ENCODE measurements at places on chromosomes 4 and X.

GRCh38 chr4:107017443-107018343 is 18.4 kb downstream of the DKK2 start:
- no peak for DNase-seq

- no peak for DNase-seq
These were observed 2.1 kb downstream of the GAB3 start for GRCh38 chrX:154748712-154749339.

GRCh38 chrX:79415056-79415455 is 47.9 kb upstream of the ITM2A start:
- DNase-seq, result no peak

DNA sequence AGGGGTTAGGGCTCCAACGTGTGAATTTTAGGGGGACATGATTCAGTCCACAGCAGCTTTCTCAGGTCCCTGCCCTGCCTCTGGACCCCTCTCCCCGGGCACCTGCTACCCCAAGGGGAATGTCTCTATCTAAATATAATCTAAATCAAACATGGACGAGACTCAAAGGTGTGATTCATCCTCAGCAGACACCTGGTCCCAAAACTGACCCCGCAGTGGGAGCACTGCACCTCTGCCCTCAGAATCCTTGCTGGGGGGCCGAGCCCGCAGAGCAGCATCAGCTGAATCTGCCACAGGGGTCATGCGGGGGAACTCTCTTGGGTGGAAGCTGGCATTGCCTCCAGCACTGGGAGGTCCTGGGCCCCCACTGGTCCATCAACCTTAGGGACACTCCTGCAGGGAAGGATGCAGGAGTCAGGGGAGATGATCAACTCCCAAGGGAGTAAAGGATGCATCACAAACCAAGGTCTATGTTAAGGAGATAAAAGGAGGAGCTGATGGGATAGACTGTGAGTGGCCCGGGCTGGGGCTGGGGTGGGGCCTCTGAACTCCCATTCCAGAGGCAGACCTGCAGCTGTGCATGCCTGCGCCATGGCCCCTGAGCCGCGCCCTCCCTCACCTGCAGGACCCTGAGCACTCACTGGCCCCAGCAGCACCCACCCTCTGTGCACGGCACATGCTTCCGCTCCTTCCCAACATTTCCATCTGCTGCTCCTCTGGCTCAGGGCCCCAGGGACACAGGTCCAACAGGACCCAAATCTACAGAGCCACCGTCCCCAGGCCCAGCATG is 54.0 kb downstream of the ADRA2C start:
- DNase-seq, result no peak

- no peak for DNase-seq
These were observed 29.5 kb upstream of the MSL3 start for GRCh38 chrX:11728556-11728955.

- no peak for DNase-seq
These were observed 221.2 kb downstream of the KLHL13 start for GRCh38 chrX:117895418-117895817.

- no peak for DNase-seq
These were observed 320.5 kb upstream of the EMCN start for GRCh38 chr4:100838286-100838685.

DNA sequence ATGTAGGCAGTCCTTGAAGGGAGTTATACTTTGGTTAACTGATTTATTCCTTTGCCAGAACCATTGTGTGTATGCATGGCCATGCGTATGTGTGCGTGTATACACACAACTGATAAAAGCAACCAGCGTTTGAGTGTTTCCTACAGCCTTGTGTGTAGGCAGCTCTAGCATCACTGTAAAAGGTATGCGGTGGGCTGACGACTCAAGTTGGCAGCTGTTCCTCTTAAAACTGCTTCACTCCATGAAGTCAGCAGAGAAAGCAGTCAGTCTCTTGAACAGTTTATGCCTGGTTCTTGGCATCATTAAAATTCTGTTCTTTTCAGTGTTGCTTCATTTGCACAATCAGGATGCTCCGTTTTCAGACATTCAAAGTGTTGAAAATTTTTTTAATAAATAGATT is 103.5 kb upstream of the FRMPD4 start:
- DNase-seq, result no peak

- no peak for DNase-seq
These were observed 1574.5 kb upstream of the TENM3 start for GRCh38 chr4:180668732-180669131.

- no peak for DNase-seq
These were observed 4.2 kb upstream of the JCHAIN start for GRCh38 chr4:70670332-70671014.

- peak; percentile 77 for DNase-seq
These were observed at the start of gene HOPX for GRCh38 chr4:56681158-56681852. TSS of gene HOPX (minus strand) at chr4:56681296. CDS start at chr4:56657816, 23,480 bp downstream.

GRCh38 chr4:91448668-91449330 is 855.0 kb upstream of the GRID2 start:
- DNase-seq, result no peak

DNA sequence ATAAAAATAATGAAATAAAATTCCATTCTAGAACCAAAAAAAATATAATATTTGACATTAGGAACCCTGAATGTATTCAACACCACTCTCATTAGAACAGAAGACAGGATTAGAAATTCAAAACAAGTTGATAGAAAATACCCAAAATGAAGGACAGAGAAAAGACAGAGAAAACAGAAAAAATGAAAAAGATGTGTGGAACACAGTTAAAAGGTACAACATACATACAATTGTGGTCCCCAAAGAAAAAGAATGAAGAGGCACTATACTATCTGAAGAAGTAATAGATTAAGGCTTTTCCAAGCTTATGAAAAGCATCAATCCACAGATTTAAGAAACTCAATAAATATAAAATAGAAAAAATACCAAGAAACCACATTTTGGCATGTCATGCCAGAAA is 16.4 kb downstream of the ANKRD50 start:
- no peak for DNase-seq

DNA sequence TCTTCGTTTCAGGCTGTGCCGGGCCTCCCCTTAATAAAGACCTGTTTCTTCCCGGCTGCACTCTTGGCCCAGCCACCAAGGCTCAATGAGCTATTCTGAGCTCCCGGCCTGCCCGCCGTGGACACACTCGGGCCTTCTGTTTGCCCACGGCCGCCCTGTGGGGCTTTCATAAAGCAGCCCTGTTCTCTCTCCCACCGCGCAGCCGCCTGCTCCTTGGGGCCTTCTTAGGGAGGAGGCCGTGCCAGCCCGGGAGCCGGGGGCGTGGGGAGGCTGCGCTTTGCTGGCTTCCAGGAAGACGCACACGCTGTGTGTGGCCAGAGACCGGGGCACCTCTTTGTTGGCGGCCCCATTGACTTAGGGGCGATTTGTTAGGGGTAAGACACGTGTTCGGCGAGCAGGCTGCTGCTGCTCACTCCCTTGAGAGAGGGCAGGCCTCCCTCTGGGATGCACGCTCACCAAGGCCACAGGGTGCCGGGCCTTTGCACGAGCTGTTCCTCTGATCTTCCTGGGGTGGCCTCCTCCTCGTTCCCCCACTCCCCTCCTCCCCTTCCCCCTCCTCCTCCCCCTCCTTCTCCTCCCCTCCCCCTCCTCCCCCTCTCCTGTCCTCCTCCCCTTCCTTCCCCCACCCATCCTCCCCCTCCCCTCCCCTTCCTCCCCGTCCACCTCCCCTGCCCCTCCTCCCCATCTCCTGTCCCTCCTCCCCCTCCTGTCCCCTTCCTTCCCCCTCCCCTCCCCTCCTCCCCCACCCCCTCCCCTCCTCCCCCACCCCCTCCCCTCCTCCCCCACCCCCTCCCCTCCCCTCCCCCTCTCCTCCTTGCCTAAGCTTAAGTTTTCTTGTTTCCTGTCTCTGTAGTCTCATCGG is 11.3 kb downstream of the BLOC1S4 start:
- DNase-seq, result no peak

- no peak for DNase-seq
These were observed 12.9 kb upstream of the NUDT9 start for GRCh38 chr4:87409420-87409939.

DNA sequence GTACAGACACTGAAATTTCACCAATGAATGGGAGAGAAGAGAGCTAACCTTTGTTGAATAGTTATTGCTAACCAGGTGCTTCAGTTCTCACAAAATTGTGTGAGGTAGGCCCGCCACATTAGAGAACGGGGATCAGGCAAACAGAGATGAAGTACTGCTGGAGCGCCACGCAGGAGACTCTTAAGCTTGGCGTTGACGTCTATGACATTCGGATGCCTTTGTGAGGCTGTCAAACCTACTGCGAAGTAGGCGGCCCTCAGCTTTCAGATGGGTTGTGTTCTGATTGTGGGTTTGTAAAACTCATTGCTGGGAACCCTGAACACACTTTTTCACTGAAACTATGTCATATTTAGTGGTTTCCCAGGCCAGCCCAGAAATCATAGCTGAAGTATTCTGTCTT is 173.6 kb downstream of the CBR4 start:
- no peak for DNase-seq

DNA sequence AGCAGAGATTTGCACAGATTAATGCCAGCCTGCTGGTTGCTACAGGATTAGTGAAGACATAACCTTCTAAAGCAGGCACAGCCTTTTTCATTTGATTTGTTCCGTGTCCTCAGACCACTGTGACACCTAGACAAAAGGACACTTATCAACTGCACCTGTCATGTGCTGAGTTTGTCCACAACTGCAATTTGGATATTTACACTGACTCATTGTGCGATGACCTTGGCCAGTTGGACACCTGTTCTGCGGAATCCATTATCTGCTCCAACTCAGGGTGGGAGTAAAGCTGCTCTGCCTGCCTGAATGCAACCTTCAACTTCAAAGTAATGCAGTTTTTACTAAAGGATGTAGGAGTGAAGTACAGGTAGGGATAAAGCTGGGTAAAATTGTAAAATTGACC is 4.1 kb upstream of the NR0B1 start:
- no peak for DNase-seq

- no peak for DNase-seq
These were observed 73.1 kb downstream of the FAT1 start for GRCh38 chr4:186650401-186651180.

- DNase-seq, result no peak
These were observed 60.8 kb downstream of the MTMR1 start for GRCh38 chrX:150753968-150754367.

DNA sequence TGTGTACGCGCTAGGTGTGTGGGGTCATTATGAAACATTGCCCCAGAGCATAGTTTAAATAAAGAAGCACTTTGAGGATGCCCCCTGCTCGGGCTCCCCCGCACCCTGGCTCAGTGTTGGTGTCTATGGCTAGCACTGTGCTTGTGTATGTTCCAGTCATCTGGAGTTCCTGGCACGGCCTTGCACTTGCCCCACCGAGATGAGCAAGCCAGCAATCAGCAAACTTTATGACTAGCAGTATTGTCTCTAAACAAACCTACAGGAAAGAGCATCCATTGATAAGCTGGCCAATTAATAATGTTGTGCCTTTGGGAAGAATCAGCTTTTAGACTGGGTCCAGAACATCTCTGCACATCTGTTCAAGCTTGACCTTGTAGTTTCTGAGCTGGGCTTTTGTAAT is 707 bp upstream of the SHROOM4 start:
- no peak for DNase-seq

GRCh38 chrX:16440446-16440845 is 209.5 kb upstream of the S100G start:
- no peak for DNase-seq

DNA sequence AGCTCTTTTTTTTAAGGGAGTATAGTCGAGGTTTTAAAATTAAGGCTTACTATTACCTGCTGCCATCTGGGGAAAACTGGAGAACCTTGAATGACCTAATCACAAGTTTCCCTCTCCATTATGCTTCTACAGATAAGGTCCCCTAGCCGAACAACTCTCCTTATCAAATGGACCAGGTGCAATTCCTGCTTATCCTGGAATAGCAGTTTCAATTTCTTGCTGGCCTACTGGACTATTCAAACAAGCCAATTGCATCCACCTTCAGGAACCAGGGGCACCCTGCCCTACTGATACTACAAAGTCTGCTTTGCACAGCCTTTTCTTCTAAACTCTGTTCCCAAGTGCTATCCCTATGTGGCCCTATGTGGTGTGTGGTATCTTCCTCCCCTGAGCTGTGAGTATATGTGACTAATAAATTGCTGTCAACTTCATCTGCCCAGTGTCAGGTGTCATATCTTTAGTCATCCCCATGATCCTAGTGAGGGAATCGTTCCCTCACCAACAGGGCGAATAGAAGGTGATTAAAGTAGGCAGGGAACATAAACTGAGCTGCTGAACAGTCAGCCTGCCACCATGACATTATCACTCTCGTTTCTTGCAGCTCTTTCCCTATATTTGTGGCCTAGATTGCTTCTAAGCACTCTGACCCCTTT is 128.5 kb downstream of the ATG4A start:
- DNase-seq, result no peak

GRCh38 chr4:159280442-159281172 is 177.7 kb downstream of the RAPGEF2 start:
- no peak for DNase-seq

- no peak for DNase-seq
These were observed 2.2 kb downstream of the EMD start for GRCh38 chrX:154381271-154381670.

GRCh38 chr4:118338981-118339765 is 13.6 kb downstream of the PRSS12 start:
- DNase-seq, result no peak

GRCh38 chrX:50726296-50726695 is 87.7 kb downstream of the SHROOM4 start:
- no peak for DNase-seq

All from stimulated activated naive CD8-positive, alpha-beta T cell treated with anti-CD3 and anti-CD28 coated beads, Interleukin-15, Interleukin-2, amounts not matched to agents 100 U/mL and 50 U/mL, for 24 hours (primary cell).